ENCODE measurements at places on chromosomes 3 and 15. TPM values are rescaled to one million over a fixed set of nuclear protein-coding genes. Genes with fewer than 3 reads are reported as not detected.

GRCh38 chr3:126259411-126260391 lies 79.3 kb upstream of the ALDH1L1 start:
- DNase-seq, result peak; percentile 69

DNA sequence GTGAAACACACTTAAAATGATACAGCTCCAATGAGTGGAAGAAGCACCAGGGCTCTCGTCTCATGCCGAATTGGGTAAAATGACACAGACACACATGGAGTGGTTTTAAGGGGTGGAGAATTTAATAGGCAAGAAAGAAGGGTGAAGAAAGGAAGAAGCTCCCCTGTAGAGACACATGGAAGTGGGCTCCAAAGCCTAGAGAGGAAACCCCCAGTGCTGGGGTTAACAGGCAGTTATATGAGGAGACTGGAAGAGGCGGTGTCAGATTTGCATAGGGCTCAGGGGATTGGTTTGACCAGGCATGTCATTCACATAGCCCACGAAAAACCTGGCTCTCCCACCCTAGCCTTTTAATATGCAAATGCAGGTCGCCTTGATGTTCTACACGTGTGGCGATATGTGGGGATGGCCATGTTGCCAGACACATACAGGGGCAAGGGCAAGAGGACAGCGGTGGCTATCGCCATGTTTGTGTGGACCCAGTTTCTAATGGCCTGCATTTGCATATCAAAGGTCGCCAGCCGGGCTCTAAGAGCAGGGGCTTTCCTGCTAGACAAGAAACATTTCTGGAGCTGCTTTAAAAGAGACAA lies 1.9 kb upstream of the DPH6 start:
- DNase-seq, result no peak

- DNase-seq, result no peak
Observed at GRCh38 chr15:50607129-50607528, 60.7 kb upstream of the USP50 start.

DNA sequence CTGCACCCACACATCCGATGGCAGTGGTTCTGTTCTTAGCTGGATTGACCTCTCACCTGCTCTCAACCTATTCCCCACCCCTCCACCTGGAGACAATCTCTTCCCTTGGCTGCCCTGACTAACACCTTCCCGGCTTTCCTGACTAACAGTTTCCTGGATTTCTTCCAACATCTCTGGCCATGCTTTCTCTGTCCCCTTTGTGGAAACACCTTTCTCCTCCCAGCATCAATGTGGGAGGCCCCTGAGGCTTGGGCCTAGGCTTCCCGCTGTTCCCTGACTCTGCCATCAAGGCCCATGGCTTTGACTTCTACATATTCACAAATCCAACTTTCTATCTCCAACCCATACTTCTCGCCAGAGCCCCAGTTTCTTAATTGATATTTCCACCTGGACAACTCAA lies 142.8 kb upstream of the ATP2B2 start:
- DNase-seq, result no peak

DNA sequence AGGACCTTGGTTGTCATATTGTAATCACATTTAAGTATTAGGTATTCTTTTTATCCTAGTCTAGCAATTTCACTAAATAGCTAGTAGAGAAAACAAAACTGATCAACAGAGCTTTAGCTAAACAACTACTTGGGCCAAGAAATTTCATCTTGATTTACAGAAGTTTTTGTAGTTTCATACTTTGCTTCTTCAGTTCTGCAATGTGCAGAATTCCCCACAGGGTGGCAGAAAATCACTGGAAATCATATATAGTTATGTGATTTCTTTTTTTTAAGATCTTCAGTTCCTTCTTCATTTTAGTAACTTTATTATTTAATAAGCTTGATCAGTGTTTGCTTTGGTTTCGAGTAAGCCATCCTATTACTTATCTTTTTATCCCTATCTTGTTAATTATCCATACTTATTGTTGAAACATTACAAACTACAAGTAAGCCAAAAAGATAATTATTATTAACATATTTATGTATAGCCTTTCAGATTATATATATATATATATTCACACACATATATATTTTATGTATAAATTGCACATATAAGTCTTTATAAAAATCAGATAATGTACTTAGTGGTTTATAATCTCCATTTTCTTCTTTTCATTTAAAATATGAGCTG lies 2.2 kb upstream of the BNIP2 start:
- DNase-seq, result peak; percentile 81

GRCh38 chr3:70871909-70872656 lies 559.6 kb upstream of the MDFIC2 start:
- no peak for DNase-seq

DNA sequence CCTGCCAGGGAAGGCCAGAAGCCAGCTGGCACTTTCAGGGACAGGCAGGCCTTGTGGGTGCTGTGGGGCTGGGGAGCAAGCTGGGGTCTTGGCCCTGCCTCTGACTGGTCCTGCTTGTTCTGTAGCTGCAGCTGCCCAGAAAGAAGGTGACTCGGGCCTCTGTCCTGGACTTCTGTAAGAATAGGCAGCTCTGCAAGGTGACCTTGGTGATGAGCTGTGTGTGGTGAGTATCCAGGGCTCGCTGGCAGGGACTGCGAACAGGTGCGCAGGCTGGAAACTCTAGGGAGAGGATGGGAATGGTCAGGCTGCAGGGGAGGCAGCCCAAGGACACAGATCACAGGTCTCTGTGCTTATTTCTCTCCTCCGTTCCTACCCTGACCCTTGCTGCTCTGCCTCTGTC lies 31.2 kb downstream of the SLC22A14 start:
- DNase-seq, result no peak

GRCh38 chr3:14810801-14811661 lies 7.7 kb upstream of the FGD5 start:
- DNase-seq, result no peak

GRCh38 chr15:95541301-95541700 lies 789.2 kb upstream of the NR2F2 start:
- no peak for DNase-seq

- DNase-seq, result peak; percentile 76
Observed at GRCh38 chr3:108103886-108104797, 13.3 kb upstream of the CD47 start.

DNA sequence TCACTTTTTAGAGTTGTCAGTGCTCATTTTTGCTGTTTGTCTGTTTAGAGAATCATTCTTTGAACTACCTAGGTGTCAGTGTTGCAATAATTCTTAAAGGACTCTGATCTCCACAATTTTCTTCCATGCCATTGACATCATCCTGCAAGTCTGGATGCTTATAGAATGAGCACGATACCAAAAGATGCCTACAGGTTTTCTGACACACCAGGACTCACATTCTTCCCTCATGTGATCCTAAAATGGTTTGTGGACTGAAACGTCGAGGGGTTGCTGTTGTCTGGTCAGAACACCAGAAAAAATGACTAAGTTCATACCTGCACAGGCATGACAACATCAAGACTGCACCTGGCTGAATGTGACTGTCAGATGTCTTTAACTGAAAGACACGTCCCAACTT lies 95.9 kb downstream of the SEMA5B start:
- DNase-seq, result no peak

- DNase-seq, result no peak
Observed at GRCh38 chr3:30156586-30157498, 449.6 kb upstream of the TGFBR2 start.

DNA sequence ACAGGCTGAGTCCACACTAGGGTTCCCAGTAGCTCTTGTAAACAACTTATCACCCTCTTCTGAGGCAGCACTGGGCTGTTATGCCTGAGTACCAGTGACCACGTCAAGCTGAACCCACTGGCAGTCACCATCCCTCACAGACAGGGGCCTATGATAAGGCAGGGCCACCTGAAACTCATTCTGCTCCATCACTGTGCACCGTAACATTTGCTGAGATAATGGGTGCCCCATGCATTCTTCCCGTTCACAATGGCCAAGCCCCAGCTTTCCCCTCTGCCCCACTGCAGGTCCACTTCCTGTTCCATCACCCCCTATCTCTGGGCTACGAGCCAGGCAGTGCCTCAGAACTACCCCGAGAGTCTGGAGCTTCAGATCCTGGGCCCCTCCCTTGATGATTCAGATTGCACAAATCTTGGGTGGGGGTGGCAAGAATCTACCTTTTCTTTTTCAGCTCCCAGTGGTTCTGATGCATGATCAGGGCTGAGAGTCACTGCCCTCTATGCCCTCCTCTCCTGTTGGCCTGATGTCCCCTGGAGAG lies 158.0 kb downstream of the RAB11A start:
- DNase-seq, result peak; percentile 63

GRCh38 chr15:87609894-87610293 lies 646.6 kb downstream of the NTRK3 start:
- DNase-seq, result no peak

KATNBL1 gene
- total RNA-seq, result 53.0 TPM

PRSS50 gene
- total RNA-seq, result not detected

ARHGAP31 gene
- total RNA-seq, result 14.3 TPM

AHSG gene
- total RNA-seq, result not detected

TM4SF18 gene
- 1.8 TPM for total RNA-seq
